Right lobe of liver (tissue), 6 donors: ENCODE measurements at places on chromosomes 7 and 10. TPM values are rescaled to one million over a fixed set of nuclear protein-coding genes. Genes with fewer than 3 reads are reported as not detected.

GRCh38 chr10:48684792-48685623, at the start of gene WDFY4:
TSS of gene WDFY4 (plus strand) at chr10:48684873. CDS start at chr10:48709733, 24,860 bp downstream.
- H3K36me3 ChIP-seq, result no peaks in the 10 kb centered on the region
- no peaks in the 10 kb centered on the region for H3K27me3 ChIP-seq
- peak within 1 kb of the TSS; percentile 10 for H3K4me3 ChIP-seq

DNA sequence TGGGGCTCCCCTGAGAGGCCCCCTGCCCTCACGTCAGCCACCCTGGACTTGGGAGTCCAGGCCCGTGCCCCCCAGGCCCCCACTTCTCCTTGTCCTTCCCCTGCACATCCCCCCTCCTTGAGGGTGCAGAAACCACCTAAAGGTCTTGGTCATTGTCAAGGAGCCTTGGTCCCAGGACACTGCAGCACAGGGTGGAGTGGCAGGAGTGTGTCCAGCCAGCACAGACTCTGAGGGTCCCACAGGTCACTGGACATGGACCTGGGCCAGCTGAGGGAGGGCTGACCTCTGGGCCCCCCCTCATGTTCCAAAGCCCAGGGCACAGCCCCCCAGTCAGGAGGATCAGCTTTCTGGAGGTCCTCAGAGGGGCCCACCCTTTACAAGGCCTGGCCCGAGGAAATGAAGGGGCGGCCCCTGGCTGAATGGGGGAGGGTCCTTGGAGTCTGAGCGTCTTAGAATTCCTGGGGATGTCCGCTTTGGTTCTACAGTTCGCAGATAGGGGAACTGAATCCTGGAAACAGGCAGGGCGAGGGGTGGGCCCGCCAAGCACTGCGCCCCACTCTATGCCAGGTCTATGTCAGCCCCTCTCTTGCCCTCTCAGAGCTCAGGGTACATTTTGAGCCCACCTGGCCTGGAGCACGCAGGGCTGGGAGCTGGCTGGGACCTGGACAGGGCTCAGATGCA, 54.0 kb downstream of the PWWP2B start:
- H3K4me1 ChIP-seq, result peaks cover 10% of the 10 kb centered on the region
- DNase-seq, result no peak
- H3K27me3 ChIP-seq, result no peaks in the 10 kb centered on the region

GRCh38 chr10:29957907-29958331, 101.5 kb downstream of the JCAD start:
- no peak overlapping the region for H3K4me3 ChIP-seq
- H3K27me3 ChIP-seq, result no peaks in the 10 kb centered on the region
- peak; percentile 97 for DNase-seq
- peaks cover 34% of the 10 kb centered on the region for H3K4me1 ChIP-seq

DNA sequence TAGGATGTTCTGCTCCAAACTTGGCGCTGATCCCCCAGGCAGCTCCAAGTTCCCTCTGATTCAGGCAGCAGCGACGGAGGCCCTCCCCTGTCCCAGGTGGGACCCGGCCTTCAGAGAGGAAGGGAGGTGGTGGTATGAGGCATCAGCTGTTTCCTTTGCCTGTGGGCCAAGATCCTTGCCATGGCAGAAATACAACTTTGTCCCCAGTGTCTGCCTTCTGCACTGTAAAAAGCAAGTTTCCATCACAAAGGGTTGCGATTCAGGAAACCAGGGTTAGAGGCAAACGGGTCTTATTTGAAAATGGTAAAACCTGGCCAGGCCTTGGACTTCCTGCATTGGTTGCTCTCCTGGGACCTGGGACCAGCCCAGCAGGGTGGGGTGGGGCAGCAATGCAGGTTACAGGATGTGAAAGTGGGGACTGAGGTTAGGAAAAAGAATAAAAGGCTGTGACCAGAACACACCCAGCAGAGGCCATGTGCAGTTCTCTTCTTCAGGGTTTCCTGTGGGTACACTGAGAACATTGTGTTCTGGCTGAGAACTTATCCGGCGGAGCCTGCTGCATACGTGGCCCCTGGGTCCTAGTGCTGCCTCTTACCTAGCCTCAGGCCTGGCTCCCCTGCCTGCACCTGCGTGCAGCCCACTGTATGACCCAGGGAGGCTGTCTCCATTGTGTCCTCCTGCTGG, 25.1 kb upstream of the DDIT4 start:
- no peaks in the 10 kb centered on the region for H3K36me3 ChIP-seq
- peak; percentile 88 for DNase-seq
- H3K4me3 ChIP-seq, result no peak overlapping the region
- no peaks in the 10 kb centered on the region for H3K27me3 ChIP-seq
- peak overlapping the region; percentile 84 for H3K27ac ChIP-seq

DNA sequence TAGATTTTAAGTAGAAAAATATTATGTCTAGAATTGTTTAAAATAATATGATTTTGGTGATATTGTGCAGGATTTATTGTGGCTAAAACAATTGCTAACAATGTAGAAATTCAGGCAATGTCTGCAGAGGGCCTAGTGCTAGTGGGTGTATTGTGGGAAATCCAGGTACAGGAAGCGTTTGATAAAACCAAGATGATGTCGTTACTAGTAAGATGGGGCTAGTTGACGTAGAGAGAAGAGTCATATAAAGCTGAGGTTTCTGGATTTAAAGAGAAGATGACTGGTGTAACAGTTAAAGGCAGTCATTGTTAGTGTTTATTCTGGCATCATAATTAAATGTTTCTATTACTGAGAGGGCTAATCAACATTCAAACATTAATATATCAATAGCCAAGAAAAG, 43.5 kb downstream of the ADK start:
- H3K4me3 ChIP-seq, result no peak overlapping the region
- no peak overlapping the region for H3K27ac ChIP-seq
- no peaks in the 10 kb centered on the region for H3K36me3 ChIP-seq
- H3K27me3 ChIP-seq, result no peaks in the 10 kb centered on the region

DNA sequence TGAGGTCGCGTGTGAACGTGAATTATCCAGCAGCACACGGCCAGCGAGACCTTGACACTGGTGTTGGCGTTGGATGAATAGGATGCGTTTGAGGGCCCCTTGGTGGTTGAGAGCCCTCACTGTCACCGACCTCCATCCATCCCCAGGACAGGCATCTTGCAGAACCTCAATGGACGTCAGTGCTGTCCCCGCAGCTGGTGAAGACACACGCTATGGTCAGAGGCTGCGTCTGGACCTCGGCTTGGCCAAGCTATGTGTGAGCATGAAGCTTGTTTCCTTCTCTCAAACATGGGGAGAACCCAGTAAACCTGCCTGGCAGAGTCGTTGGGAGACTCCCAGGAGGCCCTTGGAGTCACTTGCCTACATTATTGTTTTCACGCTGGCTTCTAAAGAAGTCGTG, 229.2 kb downstream of the ADARB2 start:
- H3K27me3 ChIP-seq, result no peaks in the 10 kb centered on the region
- no peak overlapping the region for H3K27ac ChIP-seq
- H3K4me3 ChIP-seq, result no peak overlapping the region

Gene GPR37
- total RNA-seq, result 8.9 TPM

Gene IRF5
- total RNA-seq, result 7.7 TPM

Gene NPTX2
- total RNA-seq, result 3.7 TPM

Gene SERPINE1
- 5.4 TPM for total RNA-seq

Gene ADAP1
- total RNA-seq, result 1.6 TPM
